ENCODE measurements at places on chromosomes 3 and 15.

DNA sequence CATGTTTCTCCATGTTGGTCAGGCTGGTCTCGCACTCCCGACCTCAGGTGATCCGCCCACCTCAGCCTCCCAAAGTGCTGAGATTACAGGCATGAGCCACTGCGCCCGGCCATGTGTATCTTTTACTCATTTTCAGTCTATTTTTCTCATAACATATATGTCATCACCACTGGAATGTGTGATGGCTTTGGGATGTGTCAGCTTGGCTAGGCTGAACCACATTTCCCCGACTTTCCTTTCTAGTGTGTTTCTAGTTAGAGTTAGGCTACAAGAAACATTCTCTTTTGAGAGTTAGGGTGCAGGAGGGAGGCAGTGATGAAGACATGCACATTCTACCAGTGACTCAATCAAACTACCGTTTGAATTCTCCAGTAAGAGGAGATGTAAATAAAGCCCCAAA lies 444.9 kb upstream of the THBS1 start:
- no peak for DNase-seq

DNA sequence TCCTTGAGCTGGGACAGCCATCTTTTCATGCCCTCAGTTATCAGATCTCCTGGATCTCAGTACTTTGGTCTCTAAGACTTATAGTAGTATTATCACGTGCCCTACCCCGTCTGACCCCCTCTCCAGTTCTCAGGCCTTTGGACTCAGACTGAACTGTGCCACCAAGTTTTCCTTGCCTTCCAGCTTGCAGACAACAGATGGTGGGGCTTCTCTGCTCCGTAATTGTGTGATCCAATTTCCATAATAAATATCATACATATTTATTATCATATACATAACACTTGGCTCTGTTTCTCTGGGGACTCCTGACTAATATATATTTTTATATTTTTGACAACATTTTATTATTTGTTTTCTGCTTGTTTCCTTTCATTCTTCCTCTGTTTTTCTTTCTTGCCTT lies 458.8 kb upstream of the SEMA6D start:
- DNase-seq = no peak

GRCh38 chr3:155876037-155876436 lies 5.6 kb downstream of the GMPS start:
- no peak for DNase-seq

DNA sequence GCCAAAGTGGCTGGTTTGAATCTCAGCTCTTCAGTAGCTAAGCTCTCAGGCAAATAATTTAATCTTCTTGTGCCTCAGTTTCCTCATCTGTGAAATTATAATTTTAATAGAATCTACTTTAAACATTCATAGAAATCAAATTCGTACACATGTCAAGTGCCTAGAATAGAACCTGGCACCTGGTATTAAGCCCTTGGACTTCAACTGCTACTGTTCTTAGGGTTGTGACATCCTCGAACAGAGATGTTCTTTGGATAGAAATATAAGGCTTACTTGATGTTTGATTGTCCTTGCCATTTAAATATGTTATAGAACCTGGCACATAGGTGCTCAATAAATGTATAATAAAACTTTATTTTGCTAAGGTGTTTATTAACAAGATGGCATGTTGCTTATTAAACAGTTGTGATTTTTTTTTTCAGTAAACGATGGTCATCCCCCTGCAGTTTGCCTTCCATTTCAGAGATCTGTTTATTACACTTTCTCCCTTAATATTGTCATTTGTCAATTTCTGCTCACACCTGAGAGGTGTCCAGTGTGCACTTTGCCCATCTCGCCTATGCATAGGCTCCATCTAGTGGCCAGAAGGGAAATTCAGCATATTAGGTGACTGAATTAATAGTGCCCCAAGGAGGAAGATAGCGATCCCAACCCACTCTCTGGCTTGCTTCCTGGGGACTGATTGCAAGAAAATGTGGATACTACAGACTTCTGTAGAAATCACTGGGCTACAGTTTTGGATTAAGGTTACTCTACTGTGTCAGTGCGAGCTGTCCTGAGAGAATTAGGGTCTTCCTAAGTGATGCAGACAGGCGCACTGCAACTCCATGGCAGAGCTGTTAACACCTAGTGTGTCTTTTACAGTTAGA lies 10.7 kb downstream of the IGF1R start:
- DNase-seq = peak; percentile 66

GRCh38 chr3:44993471-44994205 lies 17.6 kb downstream of the EXOSC7 start:
- DNase-seq = no peak

GRCh38 chr15:67967871-67968431 lies 86.2 kb upstream of the PIAS1 start:
- peak; percentile 49 for DNase-seq

DNA sequence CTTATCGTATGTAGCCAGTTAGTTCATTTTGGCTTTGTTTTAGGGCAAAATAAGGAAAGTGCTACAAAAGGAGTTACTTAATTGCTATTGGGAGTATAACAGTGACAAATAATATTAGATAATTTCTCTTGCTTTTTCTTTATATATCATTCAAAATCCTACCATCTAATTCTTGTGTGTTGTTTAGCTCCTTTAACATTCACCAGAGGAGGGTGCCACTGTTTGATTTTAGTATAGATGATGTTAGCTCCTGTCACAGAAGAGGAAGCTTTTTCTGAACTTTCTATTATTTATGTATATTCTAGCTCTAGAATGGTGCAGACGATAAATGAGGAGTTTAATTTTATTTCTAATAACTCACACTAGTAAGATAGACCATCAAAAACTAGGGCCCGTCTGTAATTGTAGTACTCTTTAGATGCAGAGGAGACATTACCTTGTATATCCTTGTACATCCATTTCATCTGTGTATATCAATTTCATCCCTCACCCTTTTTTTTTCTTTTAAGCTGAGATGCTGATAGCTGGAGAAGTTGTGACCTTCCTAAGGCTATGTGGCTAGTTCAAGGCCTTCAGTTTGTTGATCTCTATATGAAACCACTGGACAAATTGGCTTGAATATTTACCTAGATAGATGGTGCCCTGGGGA lies 3.0 kb downstream of the PPM1L start:
- DNase-seq = no peak

DNA sequence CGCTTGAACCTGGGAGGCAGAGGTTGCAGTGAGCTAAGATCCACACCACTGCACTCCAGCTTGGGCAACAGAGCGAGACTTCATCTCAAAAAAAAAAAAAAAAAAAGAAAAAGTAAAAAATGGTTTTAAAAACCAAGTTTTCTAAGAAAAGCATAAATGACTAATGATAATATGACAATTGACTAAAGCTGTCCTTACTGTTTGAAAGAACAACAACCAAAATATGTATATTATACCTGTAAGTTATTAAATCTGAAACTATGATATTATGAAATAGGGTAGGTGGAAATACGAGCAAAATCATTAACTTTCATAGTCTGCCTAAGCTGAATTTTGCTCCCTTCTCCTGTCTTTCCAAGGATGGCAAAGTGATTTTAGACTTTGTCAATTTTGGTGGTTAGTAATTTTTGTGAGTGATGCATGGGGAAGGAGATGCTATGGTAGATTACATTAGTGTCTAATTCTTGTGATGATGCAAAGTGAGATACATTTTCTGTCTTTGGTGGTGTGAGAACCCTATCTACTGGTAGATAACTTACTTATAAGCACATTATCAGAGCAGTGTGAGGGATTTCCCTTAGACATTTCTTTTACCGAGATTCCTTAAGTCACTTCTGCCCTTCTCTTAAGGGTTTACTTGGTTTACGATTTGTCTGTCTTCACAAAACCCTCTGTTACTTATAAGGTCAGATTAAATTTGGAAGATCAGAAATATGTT lies 10.6 kb upstream of the CHD2 start:
- DNase-seq = peak; percentile 11

GRCh38 chr3:5717254-5717653 lies 529.7 kb downstream of the EDEM1 start:
- no peak for DNase-seq

GRCh38 chr3:42063888-42064287 lies 27.3 kb upstream of the TRAK1 start:
- DNase-seq = no peak

GRCh38 chr3:71601811-71602210 lies 18.3 kb upstream of the FOXP1 start:
- DNase-seq = no peak

- DNase-seq = peak; percentile 6
These were observed at the start of gene TM6SF1 for GRCh38 chr15:83106994-83107840. Gene TM6SF1, plus strand, starts transcription at chr15:83107645. Its CDS starts 36 bp downstream, at chr15:83107681.

DNA sequence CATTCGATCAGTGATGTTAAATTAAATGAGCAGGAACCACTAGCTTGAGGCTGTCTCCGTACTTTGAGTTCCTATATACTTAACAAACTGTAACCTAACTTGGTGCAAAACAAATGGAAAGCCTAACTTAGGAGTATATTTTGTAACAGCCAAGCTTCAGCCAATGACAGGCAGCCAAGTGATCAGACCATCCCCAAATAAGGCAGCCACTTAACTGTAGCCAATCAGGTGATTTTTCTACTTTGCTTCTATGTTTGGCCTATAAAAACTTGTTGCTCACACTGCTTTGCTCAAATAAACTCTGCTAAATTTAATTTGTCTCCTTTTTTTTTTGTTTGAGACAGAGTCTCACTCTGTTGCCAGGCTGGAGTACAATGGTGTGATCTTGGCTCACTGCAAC lies 19.3 kb upstream of the ZNF770 start:
- no peak for DNase-seq

GRCh38 chr15:35705884-35706585 lies 160.1 kb upstream of the DPH6 start:
- no peak for DNase-seq

DNA sequence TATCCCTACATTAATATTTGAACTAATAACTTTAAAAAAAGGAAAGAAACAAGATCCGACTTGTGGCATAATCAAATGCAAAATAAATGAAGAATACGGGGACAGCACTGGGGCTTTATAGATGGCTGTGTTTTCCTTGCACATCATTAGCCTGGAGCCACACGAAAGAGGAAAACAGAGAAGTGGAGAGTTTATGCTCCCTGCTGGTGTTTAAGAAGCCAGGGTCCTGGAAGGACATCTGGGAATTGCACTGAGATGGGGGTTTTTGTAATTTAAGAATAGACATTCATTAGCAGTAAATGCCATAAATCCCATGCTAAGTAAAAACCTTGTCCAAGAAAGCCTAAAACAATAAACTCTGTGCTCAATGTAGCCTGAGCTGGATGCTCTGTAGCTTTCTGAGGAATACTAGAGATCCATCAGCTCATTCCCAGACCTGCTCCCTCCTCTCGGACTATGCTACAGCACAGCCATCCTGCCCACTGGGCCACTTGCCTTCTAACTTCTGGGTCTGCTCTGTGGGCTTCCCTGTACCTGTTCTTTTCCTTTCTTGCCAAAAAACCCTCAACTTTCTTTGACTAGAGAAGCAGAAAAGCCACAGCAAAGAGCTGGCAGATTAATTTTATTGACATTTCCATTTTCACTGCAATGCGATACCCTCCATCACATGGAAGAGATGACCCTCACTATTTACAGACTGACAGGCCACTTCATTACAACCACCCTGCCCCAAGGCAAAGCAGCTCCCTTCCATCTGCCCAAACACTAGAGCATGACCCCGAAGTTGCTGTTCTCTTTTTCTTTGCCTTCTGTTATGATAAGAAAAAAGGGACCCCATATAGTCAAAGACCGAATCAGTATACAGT lies 62.3 kb downstream of the MEIS2 start:
- DNase-seq = no peak

DNA sequence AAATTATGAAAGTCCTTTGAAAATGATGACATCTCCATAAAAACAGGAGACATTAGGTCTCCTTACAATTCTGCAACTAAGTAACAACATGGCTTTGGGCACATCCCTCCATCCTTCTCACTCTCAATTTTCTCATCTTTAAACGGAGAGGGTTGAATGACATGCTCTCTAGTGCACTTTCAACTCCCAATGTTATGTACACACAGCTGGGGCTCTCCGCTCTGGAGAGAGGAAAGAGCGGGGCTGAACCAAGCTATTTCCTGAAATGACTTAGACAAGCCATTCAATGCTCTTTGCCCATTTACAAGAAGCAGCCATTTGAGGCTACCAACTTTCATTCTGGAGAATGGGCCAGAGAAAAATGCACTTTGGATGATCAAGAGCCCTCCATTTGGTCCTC lies 144.2 kb upstream of the BNIP2 start:
- no peak for DNase-seq
